Calu3 (cell line): ENCODE measurements at places on chromosomes 2 and 18.

GRCh38 chr18:28147674-28148171 is 29.2 kb downstream of the CDH2 start:
- no peak for DNase-seq

DNA sequence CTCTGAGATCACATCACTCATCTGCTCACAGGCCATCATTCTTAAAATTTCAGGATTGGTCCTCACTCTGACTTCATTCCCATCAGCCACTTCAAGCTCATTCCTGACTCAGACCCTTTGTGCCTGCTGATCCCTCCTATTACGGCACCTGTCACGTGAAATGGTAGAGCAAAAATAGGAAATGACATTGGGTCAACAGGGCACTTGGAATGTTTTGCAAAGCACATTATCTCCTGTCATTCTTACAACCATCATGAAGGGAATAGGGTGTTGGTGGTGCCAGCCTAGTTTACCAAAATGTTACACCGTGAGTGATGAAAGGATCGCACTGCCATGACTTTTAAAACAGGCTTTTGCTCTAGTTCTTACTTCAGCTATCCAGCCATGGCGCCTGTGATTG is 61.1 kb downstream of the EIF5B start:
- no peak for DNase-seq

DNA sequence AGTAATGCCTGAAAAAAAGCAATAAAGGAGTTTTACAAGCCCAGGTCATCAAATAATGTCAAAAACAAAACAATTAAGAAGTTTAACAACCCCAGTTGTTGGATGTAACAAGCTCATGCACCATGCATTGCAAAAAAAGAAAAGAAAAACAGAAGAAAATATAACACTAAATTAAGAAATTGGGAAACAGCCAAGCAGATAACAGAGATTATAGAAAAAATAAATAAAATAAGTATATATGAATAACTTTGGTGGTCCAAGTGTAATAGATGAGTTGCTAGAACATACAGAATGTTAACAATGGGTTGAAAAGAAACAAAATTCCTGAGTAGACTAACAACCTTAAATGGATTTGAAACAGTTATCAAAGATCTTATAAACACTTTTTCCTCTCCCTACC is 573.1 kb upstream of the SOX11 start:
- DNase-seq, result no peak

DNA sequence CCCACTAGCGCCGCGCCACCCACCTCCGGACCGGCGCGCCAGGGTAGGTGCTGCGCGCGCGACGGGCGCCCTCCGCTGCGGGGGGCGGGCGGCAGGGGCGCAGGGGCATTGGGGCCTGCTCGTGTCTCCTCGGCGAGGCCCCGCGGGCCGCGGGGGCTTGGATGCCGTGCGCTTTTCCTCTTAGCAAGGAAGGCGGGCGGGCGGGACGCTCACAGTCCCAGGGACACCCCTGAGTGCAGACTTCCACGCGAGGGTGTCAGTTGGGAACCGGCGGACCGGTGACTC is 748 bp downstream of the TWIST2 start:
- DNase-seq, result no peak

DNA sequence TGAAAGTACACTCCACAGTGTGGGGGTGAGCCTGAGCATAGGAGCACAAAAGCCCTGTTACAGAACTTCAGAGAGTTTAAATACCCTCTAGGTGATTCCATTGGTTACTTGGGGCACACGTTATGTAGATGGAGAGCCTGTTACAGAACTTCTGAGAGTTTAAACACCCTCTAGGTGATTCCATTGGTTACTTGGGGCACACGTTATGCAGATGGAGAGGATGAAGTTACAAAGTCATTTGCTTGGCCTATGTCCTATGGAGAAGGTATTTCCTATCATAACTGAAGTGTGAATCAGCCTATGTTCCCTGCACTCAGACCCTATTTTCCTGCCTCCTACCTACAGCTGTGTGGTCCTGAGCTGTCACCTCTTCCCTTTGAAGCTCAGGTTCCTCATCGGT is 3.8 kb upstream of the CAPN10 start:
- DNase-seq, result no peak

DNA sequence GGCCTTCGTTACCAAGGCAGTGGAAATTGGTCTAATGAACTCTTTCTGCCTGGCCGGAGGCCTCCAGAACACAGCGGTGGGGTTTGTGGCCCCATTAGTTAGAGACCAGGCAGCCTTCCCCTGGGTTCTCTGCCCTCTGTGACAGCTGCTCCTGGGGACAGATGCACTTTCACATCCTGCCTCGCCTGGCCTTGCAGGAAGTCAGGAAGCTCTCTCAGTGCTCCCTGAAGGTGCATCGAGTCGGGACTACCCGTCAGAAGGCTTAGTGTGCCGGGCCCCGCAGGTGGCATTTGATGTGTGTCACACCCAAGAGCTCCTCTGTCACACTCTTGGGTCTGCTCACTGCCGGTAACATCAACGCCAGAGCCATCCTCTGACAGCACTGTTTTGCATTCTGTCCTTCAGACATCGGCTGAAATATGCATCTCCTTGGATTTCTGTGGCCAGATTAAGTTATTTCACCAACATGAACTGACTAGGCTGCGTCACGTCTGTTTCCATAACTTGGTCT is 158.3 kb downstream of the LDLRAD4 start:
- no peak for DNase-seq

DNA sequence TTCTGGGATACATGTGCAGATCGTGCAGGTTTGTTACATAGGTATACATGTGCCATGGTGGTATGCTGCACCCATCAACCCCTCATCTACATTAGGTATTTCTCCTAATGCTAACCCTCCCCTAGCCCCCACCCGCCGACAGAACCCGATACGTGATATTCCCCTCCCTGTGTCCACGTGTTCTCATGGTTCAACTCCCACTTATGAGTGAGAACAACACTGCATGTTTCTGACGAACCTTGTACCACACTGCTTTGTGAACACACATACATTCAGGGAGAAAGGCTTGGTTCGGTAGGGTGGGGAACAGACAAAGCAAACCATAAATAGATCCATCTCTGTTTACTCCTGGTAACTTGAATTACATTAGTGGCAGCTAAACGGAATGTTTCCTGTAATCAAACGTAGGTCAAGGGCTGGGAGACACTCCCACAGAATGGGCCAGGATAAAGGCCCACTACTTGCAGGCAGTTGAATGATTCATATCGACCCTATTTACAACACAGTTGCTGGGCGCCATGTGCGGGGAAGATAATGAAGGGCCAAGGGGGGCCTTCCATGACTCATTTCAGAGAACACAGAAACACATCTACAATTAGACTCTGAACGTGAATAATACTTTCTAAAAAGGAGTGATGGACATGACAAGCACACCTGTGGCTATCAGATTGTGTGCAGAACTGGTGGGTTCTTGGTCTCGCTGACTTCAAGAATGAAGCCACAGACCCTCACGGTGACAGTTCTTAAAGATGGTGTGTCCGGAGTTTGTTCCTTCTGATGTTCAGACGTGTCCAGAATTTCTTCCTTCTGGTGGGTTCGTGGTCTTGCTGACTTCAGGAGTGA is 56.8 kb upstream of the KIDINS220 start:
- DNase-seq, result no peak

GRCh38 chr18:55398858-55399257 is 189.1 kb downstream of the TCF4 start:
- DNase-seq, result no peak

DNA sequence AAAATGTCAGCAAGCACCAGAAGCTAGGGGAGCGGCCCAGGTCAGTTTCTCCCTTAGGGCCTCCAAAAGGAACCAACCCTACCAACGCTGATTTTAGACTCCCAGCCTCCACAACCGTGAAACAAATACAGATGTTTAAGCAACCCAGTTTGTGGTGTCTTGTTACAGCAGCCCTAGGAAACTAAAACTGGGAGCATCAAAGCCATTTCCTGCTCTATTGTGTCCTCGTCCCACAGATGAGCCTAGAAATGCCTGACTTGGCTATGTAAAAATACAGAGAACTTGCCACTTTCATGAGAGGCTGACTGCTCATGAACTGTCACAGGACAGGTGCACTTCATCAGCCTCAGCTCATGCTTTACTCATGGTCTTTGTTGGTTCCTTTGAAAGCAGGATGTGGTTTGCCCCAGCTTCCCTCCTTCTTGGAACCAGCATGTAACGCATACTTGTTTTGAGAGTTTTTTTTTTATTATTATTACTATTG is 97.6 kb upstream of the SLC39A10 start:
- DNase-seq, result no peak

DNA sequence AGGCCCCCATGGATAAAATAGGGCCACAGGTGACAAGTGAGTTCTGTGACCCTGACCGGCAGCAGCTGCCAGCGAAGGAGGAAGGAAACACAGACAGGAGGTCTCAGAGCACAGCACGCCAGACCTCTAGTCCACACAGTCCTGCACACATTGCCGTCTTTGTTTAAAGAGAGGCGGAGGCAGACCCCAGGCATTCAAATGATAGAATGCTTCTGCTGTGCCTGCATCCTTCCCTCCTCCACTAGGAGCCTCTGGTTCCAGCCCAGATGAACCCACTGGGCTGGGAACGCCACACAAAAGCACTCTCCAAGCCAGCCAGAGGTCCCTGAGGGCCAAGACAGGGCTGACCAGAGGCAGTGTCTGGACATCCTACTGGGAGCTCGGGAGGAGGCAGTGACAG is 118.7 kb downstream of the KLHL29 start:
- DNase-seq, result no peak

DNA sequence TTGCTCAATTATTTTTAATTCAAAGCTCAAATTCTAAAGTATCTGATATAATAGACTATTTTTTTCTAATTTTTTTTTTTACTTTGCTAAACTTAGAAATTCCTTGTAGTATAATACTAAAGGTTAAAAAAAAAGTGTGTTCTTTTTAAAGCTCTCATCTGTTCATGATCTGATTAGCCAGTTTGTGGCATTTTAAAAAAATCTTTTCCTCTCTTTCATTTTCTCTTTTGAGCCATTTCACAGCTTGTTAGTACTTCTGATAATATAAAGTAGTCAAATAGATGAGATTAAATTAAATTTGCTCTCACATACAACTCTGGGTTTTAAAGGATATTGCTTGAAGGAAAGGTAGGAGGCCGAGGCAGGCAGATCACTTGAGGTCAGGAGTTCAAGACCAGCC is 40.7 kb upstream of the NEMP2 start:
- DNase-seq, result no peak

DNA sequence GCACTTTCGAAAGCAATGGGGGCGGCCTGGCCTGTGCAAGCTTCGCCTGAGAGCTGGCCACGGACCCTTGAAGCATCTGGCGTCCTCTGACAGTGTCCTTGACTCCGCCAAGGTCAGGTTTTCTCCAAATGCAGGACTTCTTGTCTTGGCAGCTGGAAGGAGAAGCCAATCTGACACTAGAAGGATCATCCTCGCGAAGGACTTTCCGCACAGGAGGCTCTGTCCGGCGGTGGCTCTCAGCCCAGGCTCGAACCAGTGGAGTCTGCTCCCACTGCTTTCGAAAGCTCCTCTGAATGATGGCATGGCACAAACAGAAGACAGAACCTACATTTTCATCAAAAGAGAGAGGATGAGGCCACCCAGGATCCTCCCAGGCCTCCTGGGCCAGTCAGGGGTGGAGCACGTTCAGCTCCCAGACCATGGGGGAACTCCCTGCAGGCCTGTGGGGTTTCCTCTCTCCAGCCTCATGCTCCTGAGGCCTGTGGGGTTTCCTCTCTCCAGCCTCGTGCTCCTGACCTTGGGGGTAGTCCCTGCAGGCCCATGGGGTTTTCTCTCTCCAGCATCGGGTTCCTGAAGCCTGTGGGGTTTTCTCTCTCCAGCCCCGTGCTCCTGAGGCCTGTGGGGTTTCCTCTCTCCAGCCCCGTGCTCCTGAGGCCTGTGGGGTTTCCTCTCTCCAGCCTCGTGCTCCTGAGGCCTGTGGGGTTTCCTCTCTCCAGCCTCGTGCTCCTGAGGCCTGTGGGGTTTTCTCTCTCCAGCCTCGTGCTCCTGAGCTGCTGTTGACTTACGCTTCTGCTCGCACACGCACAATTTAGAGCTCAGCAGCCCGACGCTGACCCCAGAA is 396.5 kb upstream of the SALL3 start:
- DNase-seq, result no peak

- no peak for DNase-seq
These were observed 32.9 kb upstream of the CCDC93 start for GRCh38 chr2:118046634-118047210.

GRCh38 chr2:196341277-196341841 is 170.0 kb upstream of the STK17B start:
- DNase-seq, result no peak

GRCh38 chr18:49178321-49178720 is 227.6 kb upstream of the SMAD7 start:
- no peak for DNase-seq

- DNase-seq, result no peak
These were observed 63.0 kb upstream of the COX7A2L start for GRCh38 chr2:42424033-42424432.

DNA sequence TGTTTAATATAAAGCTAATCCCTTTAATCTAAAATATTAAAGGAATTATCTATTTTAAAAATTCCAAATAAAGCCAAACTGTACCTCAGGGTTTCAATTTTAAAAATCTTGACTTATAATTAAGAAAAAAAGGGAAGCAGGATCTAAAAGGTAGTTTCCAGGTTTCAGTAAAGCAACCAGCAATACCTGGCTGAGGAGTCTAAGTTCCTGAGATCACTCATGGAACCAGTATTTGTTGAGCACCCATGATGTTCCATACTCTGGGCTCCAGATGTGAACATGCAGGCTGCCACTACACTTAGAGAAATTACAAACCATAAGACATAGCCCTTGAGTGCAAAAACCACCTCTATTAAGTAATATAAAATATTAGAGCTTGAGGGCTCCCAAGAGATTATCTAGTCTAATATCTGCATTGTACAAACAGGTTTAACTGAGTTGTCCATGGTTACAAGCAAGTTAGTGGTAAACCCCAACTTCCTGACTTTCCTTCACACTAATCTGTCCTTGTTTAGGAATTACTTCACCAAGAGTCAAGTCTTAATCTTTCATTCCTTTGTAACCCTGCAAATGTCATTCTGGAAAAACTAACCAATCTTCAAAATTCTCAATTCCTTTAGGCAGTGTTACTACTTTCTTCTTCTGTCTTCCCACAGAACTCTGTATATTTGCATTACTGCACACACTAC is 49.2 kb downstream of the CLASP1 start:
- no peak for DNase-seq

- DNase-seq, result no peak
These were observed 56.6 kb upstream of the SLC1A4 start for GRCh38 chr2:64932371-64933216.

- no peak for DNase-seq
These were observed 77.4 kb upstream of the OSR1 start for GRCh38 chr2:19435815-19436214.

- DNase-seq, result peak; percentile 83
These were observed 4.6 kb downstream of the INHA start for GRCh38 chr2:219576505-219577388.

GRCh38 chr2:176097820-176098365 is 1.7 kb upstream of the HOXD12 start:
- no peak for DNase-seq

GRCh38 chr18:8771930-8772329 is 66.6 kb downstream of the MTCL1 start:
- peak; percentile 28 for DNase-seq

- no peak for DNase-seq
These were observed 974.0 kb upstream of the CNTNAP5 start for GRCh38 chr2:123051136-123051535.

- no peak for DNase-seq
These were observed 379.3 kb upstream of the PKDCC start for GRCh38 chr2:41668529-41668928.

GRCh38 chr2:229943171-229943570 is 20.9 kb downstream of the FBXO36 start:
- no peak for DNase-seq
